ENCODE measurements at places on chromosomes 2 and 18.

DNA sequence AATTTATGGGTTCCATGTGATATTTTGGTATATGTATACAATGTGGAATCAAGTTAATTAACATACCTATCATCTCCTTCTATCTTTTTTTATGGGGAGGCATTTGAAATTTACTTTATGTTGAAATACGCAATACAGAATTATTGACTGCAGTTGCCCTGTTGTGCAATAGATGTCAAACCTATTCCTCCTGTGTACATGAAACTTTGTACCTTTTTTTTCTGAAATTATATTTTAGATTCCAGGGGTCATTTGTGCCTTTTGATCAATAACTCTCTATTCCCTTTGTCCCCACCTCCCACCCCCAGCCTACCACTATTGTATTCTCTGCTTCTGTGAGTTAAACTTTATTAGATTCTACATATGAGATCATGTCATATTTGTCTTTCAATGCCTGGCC lies 369.9 kb downstream of the FSIP2 start:
- DNase-seq: no peak

DNA sequence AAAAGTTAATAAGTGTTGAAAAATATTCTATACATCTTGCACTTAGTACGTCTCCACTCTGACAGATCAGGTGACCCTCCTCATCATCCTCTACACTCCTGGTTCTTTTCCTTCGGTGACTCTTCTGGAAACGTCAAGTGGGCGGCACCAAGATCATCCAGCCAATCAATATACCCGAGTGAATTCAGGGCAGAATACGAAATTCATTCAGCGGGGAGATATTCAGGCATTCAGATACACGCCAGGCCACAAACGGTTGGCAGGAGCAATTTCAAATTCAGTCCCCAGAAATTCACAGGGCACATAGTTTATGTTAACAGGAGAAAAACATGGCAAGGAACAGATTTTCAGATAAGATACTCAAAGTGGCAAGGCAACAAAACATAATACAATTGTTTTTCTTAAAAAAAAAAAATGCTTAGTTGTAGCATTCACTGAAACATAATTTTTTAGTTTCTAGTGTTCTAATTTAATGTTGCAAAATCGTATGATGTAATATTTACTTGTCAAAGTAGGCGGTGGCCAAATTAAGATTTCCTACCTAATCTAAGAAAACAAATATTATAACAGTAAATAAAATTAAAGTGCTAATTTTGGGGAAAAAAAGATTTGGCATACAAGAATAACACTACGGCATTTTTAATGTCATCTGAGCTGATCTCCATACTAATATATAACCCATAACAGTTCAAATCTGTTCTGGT lies 4.2 kb downstream of the CLK1 start:
- DNase-seq: no peak

- DNase-seq: no peak
Measured at GRCh38 chr2:159009940-159010339, 41.5 kb downstream of the TANC1 start.

GRCh38 chr2:101958061-101958460 lies 33.7 kb upstream of the IL1R2 start:
- DNase-seq: no peak

GRCh38 chr2:179059026-179059700 lies 9.2 kb upstream of the CCDC141 start:
- DNase-seq: no peak

DNA sequence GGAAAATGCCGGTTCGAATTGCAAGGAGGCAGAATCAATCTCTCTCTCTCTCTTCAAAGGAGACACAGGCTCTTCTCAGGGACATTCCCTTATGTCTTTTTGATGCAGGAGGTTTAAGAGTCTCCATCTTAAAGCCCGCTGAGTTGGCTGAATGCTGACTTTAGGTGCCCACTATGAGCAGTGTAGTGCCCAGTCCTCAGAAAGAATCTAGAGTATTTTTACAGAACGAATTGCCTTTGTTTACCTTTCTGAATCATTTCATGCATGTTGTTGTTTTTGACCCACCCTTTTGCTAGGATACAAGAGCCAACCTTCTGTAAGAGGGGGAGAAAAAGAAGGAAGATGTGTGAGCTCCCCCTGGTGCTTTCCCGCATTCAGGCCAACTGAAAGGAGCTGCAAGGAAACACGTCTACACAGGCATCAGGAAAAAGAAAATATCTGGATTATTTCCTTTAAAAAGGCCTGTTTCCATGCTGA lies 193.5 kb upstream of the TCF4 start:
- peak; percentile 62 for DNase-seq
